ENCODE measurements at places on chromosomes 5 and 9.

DNA sequence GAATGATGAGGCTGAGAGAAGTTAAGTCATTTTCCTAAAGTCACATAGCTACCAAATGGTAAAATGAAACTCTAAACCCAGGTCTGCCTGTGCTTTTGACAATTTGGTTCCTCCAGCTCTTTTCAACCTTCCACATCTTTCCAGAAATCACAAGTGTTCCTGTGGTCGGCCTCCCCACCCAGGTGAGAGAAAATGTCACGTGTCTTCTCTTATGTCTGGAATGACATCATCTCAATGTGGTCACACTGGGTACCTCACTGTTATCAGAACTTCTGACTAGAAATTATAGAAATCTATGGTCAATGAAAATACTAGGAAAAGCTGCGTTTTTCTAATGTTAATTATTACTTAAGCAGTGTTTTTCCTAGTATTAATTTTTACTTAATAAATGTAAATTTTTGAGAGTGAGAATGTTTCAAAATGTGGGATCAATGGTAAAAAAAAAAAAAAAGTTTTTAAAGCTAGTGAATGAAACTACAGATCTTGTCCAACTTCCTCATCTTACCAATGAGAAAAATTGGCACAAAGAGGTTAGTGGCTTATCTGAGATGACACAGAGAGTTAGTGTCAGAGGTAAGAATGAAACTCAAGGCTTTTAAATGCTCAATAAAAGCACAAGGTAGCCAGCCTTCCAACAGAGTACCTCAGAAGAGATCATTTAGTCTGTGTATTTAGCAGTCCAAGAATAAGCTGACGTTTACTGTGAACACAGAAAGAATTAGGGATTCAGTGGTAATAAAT is 228.7 kb upstream of the NR4A3 start:
- DNase-seq: no peak

DNA sequence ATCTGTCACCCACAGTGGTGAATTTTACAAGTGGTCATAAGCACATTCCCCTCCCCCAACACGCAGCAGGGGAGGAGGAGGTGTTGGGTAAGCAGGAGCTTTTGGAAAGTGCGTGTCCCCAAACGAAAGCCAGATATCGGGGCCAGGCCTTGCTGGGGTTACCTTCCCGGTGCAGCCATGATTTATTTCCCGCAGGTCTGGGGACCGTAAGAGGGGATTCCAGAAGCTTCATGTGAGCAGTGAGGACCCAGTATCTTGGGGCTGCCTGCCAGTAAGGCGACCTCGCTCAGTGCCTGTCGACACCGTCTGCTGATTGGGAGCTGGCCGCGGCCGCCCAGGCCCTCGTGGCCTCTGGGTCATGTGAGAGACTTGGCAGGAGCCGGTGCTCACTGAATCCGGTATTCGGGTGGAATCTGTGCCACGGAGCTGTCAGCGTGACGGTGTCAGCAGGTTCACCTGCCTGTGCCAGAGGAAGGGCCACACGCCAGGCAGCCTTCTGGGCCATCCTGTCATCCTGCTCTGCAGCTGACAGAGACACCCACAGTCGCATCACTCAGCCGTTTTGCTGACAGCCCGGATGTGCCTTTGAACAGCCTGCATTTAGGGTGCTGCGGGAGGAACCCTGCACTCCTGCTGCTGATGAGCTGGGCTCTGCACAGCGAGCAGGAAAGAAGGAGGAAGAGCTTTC is 37.3 kb downstream of the SEC61B start:
- DNase-seq: no peak

- no peak for DNase-seq
Observed at GRCh38 chr5:90983711-90984124, 399.4 kb downstream of the ARRDC3 start.

GRCh38 chr5:156155598-156155997 is 171.4 kb upstream of the SGCD start:
- no peak for DNase-seq

GRCh38 chr5:178595150-178595549 is 5.0 kb upstream of the COL23A1 start:
- no peak for DNase-seq

- no peak for DNase-seq
Observed at GRCh38 chr5:120449501-120449900, 14.6 kb upstream of the PRR16 start.

DNA sequence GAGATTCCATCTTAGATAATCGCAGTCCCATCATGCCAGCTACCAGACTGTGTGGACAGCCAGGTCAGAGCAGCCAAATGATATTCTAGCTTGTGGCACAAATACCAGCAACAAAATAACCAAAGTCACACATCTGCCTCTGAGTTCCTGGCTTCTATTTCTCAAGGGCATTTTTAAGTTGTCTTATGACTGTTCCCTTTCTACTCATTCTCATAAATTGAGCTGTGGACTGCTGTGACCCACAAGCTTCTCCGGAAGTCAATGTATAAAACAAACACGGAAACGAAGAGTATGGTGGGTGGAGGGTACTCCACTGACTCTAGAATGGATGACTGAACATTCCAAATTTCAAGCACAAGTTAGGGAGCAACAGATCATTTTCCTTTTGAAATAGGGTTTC is 43.9 kb downstream of the PDCD1LG2 start:
- DNase-seq: no peak

DNA sequence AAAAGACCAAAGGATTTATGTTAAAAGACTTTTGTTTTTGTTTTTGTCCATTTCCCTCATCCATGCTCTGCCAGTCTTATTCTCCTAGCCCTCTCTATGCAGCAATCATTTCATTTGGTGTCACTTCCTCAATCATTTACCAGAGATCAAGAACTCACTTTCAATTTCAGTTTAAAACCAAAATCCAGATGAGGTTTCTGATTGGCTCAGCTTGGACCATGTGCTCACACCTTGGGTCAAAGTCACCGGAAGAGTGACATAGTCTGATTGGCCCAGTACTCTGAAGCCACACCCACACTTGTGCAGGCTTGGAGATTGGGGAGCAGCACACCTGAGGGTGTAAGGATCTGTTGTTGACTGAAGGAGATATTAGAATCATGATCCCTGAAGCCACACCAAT is 79.6 kb downstream of the TLR4 start:
- DNase-seq: no peak

DNA sequence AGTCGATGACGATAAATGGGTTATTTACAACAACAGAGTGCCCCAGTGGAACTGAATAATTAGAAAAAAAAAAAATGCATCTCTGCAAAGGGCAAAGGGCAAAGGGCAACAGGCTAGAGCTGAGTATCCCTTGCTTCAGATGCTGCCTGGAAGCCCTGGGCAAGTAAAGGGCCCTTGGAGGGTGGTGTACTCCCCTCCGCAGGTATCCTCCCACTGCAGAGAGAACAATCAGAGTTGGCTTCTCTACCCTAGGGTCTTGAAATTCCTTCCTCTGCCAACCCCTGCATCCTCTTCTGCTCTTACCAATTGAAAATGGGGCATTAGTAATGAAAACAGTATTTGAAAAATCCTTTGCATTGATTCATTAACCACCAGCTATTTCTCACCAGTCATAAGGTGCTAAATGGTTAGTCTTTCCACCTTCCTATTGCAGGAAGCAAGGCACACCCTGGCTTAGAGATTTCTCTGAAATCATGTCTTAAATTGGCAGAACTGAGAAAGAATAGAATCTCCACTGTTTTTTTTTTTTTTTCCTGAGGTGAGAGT is 122.6 kb downstream of the SEMA6A start:
- no peak for DNase-seq

GRCh38 chr9:99368341-99369326 is 146.6 kb downstream of the SEC61B start:
- peak; percentile 25 for DNase-seq

DNA sequence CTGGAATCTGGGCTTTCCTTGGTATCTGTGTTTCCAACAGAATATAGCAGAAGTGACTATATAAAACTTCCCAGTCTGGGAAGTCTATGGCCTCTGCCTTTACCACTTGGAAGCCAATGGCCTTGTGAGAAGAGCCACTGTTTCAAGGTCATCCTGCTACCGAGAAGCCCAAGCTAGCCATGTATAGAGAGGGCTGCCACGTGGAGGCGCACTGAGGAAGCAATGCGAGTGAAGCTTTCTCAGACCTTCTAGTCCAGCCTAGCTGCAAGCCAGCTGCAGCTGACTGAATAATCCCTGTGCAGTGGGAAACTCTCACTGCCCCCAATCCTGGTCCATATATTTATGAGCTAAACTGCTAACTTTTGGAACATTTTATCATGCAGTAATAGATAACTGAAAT is 661.8 kb upstream of the RIOK2 start:
- DNase-seq: no peak

DNA sequence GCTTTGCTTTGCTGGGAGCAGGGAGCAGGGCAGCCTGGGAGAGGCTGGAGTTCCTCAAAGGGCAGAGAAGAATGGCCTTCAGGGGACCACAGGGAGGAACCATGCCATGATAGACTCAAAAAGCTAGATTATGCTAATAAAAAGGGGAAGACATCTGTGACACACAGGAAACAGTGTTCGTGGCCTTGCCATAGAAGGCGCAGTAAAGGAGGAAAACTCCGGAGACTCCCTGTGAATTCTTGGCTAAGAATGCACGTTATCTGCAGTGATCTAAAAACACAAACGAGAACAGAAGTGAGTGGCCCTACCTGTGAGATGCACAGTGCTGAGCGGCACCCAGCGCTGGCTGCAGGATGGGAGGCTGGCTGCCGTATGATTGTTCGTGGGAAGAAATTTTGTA is 15.9 kb upstream of the LTC4S start:
- no peak for DNase-seq

GRCh38 chr5:110167384-110167783 is 477.7 kb downstream of the MAN2A1 start:
- DNase-seq: no peak

DNA sequence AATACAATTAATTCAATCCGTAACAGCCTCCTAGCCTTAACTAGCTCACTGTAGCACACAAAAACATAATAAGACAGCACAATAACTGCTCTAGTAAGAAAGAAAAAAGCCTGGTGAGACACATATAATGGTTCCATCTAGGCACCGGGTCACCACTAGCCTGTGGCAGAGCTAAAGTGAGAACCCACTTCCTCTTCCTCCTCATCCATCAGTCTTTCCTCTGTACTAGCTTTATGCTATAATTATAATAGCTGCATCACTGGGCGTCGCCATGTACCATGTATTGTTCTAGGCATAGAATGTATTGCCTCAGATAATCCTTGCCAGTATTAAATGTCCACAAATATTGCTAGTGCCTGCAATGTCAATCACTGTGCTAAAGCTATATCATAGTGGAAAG is 23.1 kb downstream of the ADRB2 start:
- DNase-seq: no peak

- DNase-seq: no peak
Observed at GRCh38 chr9:138071731-138072130, 194.1 kb downstream of the CACNA1B start.

DNA sequence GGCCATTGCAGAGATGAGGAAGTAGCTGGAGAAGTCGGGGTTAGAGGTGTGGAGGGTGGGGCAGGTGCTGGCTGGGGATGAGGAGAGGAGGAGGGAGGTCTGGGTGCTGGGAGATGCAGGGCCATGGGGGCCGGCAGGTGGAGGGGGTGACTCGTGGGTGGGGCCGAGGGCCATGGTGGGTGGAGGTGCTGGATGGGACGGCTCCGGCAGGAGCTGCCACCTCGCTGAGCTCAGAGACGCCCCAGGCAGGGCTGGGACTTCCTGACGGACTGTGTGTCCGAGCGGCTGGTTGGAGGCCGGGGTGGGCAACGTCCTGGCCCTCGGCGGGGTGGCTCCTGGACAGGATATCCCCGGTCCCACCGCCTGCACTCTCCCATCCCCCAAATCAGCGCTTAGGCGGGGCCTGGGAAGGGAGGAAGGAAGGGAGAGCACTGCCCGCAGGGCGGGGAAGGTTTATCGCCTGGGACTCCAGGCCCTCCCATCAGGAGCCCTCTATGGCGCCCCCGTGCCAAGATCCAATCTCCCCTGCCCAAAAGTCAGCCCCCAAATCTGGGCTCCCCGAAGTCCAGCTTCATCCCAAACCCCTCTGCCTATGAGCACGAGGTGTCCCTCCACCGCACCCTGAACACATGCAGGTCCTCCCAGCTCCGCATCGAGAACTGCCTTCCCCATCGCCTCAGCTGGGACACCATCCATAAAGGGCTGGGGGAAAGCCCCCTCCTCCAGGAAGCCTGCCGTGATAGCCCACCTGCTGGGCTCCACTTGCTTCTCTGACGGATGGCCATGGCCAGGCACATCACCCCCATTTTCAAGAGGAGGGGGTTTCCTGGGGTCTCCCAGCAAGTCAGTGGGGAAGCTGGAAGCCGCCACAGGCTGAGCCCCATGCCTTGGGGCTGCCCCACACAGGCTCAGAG is 58.3 kb upstream of the NOTCH1 start:
- DNase-seq: no peak

DNA sequence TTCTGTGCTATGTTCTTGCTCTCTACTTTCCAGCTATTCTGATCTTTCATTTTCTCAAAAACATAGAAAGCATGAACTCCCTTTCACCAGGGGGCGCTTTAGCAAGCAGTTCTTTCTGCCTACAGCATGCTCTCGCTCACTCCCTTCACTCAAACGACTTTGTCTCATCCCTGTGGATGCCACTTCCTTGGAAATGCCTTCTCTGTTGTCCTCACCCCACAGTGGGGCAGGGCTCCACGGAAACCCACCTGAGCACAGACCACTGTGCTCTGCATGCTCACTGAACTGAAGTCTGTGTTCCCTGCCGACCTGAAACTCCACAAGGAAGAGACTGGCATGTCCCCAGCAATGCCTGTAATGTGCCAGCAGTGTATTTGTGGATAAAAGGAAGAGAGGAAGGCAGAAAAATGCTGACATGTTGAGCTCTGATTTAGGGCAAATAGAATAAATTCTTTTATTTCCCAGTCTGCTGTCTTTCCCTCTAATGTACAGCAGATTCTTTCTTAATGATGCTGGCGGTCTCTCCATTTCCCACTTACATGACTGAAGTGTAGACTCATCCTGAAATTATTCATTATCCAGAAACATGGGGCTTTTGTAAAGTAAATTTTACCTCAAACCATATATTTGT is 4.9 kb upstream of the ROR2 start:
- peak; percentile 76 for DNase-seq

GRCh38 chr5:53170746-53171349 is 61.3 kb upstream of the MOCS2 start:
- DNase-seq: peak; percentile 4

DNA sequence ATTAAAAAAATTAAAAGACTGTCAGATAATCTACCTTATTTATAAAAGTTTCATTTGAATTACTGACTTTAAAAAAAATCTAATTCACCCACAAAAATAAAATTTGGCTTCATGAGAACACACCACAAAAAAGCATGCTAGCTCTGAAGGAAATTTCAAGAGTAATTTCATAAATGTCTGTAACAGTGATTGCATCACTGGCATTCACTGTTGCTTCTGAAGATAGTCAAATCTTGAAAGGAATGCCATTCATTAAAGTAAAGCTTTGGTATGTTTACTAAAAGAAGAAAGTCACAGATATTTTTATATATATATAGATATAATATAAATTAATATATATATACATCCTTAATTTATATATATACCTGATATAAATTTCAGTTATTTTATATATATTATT is 43.4 kb downstream of the NADK2 start:
- DNase-seq: no peak

GRCh38 chr5:119801570-119801969 is 172.2 kb downstream of the FAM170A start:
- DNase-seq: no peak
